ENCODE measurements at places on chromosomes 12 and 14. TPM values are rescaled to one million over a fixed set of nuclear protein-coding genes. Genes with fewer than 3 reads are reported as not detected.

DNA sequence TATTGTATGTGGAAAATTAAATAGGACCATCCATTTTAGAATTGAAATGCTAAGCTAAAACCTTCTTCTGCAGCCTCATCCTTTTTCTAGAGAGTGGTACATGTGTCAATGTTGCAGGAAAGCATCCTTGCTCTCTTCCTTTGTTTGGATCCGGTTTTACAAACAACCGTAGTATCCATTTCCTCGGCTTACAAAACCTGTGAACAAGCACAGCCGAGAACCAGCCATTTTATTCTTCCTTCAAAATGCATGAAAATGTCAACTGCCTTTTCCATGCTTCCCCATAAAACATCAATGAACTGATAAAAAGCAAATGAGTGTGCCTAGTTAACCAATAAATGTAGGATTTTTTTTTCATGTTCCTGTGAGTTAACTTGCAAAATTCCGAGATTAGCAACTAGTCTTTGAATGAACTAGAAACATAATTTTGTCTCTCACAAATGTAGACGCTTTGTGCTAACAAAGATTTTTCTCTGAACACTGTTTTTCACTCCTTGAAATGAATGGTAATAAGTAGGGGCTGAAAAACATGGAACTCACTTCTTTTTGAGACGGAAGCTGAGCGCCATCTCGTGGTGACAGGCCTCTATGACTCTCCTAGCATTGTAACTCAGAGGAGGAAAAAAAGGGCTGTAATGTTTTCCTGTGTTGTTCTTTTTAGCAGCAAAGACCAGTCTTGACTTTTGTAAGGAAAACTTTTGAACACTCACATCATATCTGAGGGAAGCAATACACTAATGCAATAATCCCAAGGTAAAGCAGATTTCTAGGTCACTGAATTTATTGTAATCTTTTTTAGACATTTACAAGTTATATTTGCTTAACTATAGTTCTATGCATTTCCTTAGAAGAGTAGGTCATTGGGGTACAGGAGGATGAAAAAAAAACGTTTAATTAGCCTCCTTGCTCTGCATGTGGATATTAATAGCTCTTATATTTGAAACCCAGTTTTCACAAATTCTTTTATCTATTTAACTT lies 157.4 kb upstream of the FOXG1 start:
- H3K4me1 ChIP-seq = no peaks in the 10 kb centered on the region
- peak; percentile 41 for DNase-seq
- no peaks in the 10 kb centered on the region for H3K27me3 ChIP-seq
- H3K27ac ChIP-seq = no peak overlapping the region
- H3K4me3 ChIP-seq = no peak overlapping the region

- no peak overlapping the region for H3K27ac ChIP-seq
- no peaks in the 10 kb centered on the region for H3K4me1 ChIP-seq
- no peaks in the 10 kb centered on the region for H3K27me3 ChIP-seq
- no peak overlapping the region for H3K4me3 ChIP-seq
Observed at GRCh38 chr12:129084875-129085826, 231.9 kb downstream of the GLT1D1 start.

GRCh38 chr12:132429602-132429945 lies 60.4 kb upstream of the FBRSL1 start:
- H3K4me3 ChIP-seq = no peak overlapping the region
- H3K36me3 ChIP-seq = no peaks in the 10 kb centered on the region
- H3K27me3 ChIP-seq = no peaks in the 10 kb centered on the region
- no peaks in the 10 kb centered on the region for H3K4me1 ChIP-seq
- H3K27ac ChIP-seq = no peak overlapping the region
- no peak for DNase-seq

DNA sequence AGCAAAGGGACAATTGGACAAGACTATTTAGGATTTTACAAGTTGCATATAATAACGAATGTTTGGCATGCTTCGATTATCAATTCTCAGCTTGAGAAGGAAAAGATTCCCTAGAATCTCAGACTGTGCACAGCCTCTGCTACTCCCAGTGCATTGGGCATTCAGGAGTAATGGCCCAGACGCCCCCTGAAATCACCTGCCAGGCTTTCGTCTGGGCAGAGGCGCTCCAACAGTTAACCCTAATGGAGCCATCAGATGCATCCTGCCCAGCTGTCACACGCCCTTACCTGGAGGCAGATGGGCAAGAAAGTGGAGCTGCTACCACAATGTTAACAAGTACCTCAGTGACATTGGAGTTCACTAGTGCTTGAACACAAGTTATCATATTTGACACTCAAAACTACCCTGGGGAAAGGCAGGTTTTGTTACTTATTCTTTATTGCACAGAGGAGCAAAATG lies 927 bp upstream of the LRP6 start:
- H3K27me3 ChIP-seq = no peaks in the 10 kb centered on the region
- no peak for DNase-seq
- H3K4me1 ChIP-seq = no peaks in the 10 kb centered on the region
- no peaks in the 10 kb centered on the region for H3K36me3 ChIP-seq

DNA sequence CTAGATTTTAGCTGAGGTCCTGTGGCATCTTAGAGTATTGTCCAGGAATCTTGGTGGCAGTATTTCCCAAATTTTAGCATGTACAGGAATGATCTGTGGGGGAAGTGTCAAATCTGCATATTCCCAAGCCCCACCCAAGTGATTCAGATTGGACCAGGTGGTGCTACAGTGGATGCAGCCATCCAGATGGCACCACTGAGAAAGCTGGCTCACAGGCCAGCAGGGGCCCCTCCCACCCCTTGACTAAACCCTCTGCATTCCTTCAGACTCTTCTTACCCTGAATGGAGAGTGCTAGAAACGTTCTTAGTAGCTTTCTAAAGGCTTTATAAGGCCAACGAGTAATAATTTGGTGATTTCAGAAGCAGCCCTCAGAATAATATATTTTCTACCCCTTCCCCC lies 255.2 kb downstream of the NRXN3 start:
- no peaks in the 10 kb centered on the region for H3K36me3 ChIP-seq
- H3K4me1 ChIP-seq = no peaks in the 10 kb centered on the region
- H3K27ac ChIP-seq = no peak overlapping the region
- H3K27me3 ChIP-seq = no peaks in the 10 kb centered on the region

- H3K4me3 ChIP-seq = no peak overlapping the region
- no peaks in the 10 kb centered on the region for H3K27me3 ChIP-seq
Observed at GRCh38 chr12:31318657-31319269, 7.2 kb downstream of the SINHCAF start.

DNA sequence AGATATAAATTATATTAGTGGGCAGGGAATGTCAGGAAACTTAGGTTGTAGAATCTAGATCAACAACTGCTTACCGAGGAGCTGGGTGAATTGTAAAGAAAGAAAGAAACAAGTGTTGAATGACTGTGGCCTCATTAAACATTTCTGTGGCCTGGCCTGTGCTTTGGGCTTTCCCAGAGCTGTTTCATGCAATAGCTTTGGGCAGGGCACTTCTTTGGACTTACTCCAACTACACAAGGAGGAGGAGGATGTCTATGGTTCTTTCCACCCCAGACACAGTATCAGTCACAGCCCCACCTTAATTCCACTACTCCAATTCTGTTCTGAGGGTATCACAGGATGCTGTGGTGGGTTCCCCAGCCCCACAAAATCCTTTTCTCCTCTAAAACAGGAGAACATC lies 38.0 kb downstream of the DPF3 start:
- no peaks in the 10 kb centered on the region for H3K4me1 ChIP-seq
- no peak overlapping the region for H3K4me3 ChIP-seq
- no peaks in the 10 kb centered on the region for H3K27me3 ChIP-seq
- DNase-seq = no peak
- no peaks in the 10 kb centered on the region for H3K36me3 ChIP-seq

DNA sequence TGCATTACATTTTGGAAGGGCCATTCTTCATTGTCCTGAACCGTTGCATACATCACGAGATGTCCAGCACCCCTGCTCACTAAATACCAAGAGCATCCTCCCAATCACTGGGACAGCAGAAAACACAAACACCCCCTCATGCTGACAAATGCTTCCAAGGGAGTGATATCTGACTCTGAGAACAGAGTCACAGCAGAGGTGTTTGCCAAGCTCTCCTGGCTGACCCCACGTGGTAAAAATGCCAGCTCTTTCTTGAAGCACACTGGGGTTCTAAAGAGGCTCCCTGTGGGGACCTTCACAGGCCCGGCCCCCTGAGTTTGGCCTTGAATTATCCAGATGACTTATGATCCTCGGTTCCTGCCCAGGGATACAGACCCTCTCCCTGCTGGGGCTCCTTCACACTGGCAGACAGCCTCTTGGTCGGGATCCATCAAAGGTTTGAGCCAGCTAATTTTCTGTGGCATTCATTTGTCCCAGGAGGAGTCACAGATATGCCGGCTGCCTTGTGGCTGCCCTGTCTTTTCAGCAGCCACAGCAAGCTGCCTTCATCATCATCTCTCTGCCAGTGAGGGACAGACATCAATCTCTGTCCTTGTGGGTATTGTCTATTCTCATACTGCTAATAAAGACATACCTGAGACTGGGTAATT lies 43.1 kb upstream of the PSMC1 start:
- no peak for DNase-seq
- H3K27ac ChIP-seq = no peak overlapping the region
- H3K4me3 ChIP-seq = no peak overlapping the region
- H3K27me3 ChIP-seq = no peaks in the 10 kb centered on the region

- H3K27ac ChIP-seq = no peak overlapping the region
- no peaks in the 10 kb centered on the region for H3K4me1 ChIP-seq
- no peaks in the 10 kb centered on the region for H3K36me3 ChIP-seq
- no peaks in the 10 kb centered on the region for H3K27me3 ChIP-seq
Observed at GRCh38 chr12:12902036-12902435, 10.7 kb downstream of the GPRC5A start.

- H3K4me3 ChIP-seq = peak overlapping the region; percentile 86
- H3K4me1 ChIP-seq = no peaks in the 10 kb centered on the region
- no peaks in the 10 kb centered on the region for H3K36me3 ChIP-seq
Observed at GRCh38 chr12:96397756-96398423, 2.3 kb downstream of the CDK17 start.

GRCh38 chr12:63394349-63394748 lies 243.3 kb upstream of the AVPR1A start:
- no peaks in the 10 kb centered on the region for H3K36me3 ChIP-seq
- H3K27ac ChIP-seq = no peak overlapping the region
- H3K4me1 ChIP-seq = no peaks in the 10 kb centered on the region
- no peaks in the 10 kb centered on the region for H3K27me3 ChIP-seq
- no peak overlapping the region for H3K4me3 ChIP-seq

DNA sequence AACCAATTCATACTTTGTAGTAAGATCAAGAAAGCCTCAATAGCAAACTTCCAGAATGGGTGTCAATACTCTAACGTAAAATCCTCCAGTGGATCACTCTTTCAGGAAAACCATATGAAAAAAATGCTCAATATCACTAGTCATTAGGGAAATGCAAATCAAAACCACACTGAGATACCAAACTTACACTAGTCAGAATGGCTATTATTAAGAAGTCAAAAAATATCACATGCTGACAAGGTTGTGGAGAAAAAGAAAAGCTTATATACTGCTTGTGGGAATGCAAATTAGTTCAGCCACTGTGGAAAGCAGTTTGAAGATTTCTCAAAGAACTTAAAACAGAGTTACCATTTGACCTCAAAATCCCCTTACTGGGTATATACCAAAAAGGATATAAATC lies 49.5 kb upstream of the ATXN7L3B start:
- H3K4me1 ChIP-seq = no peaks in the 10 kb centered on the region
- no peaks in the 10 kb centered on the region for H3K27me3 ChIP-seq
- no peak for DNase-seq
- H3K36me3 ChIP-seq = no peaks in the 10 kb centered on the region

- no peaks in the 10 kb centered on the region for H3K36me3 ChIP-seq
- no peak overlapping the region for H3K4me3 ChIP-seq
- no peaks in the 10 kb centered on the region for H3K4me1 ChIP-seq
- no peak overlapping the region for H3K27ac ChIP-seq
Observed at GRCh38 chr14:74414403-74415114, 11.5 kb downstream of the SYNDIG1L start.

- H3K4me3 ChIP-seq = no peak overlapping the region
- no peaks in the 10 kb centered on the region for H3K4me1 ChIP-seq
- no peaks in the 10 kb centered on the region for H3K27me3 ChIP-seq
- no peak overlapping the region for H3K27ac ChIP-seq
Observed at GRCh38 chr14:20934148-20934762, 21.0 kb upstream of the RNASE2 start.

DNA sequence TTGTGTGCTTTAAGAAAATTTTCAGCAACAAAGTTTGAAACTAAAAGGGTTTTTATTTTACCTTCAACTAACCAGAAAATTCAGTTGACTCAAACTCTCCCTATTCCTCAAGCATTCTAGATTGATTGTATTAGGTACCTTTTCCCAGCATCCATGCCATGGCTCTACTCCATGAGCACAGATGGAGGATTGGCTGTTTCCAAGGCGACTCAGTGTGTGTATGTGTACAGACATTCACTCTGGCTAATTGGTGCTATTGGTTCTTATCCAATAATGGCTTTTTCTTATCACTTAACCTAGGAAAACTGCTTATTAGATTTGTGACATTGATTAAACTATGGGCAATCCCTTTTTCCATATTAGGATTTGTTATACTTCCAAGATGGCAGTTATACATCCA lies 202.6 kb downstream of the ANO6 start:
- H3K4me1 ChIP-seq = peaks cover 27% of the 10 kb centered on the region
- peaks cover 13% of the 10 kb centered on the region for H3K36me3 ChIP-seq
- H3K27me3 ChIP-seq = no peaks in the 10 kb centered on the region
- H3K4me3 ChIP-seq = no peak overlapping the region

GRCh38 chr14:104559804-104560585 lies 19.6 kb upstream of the C14orf180 start:
- no peak overlapping the region for H3K27ac ChIP-seq
- H3K4me1 ChIP-seq = no peaks in the 10 kb centered on the region
- H3K27me3 ChIP-seq = no peaks in the 10 kb centered on the region
- DNase-seq = no peak
- no peaks in the 10 kb centered on the region for H3K36me3 ChIP-seq
- H3K4me3 ChIP-seq = no peak overlapping the region

DNA sequence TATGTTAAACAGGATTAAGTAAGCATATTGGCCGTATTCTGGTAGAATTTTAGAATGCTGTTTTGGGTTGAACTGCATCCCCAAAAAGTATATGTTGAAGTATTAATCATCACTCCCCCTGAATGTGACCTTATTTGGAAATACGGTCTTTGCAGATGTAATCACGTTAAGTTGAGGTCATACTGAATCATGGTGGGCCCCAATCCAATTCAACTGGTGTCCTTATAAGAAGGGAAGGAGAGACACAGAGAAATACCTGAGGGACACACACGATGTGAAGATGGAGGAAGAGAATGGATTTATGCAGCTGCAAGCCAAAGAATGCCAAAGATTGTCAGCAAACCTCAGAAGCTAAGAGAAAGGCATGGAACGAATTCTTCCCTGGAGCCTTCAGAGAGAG lies 268.6 kb downstream of the ITPR2 start:
- no peak for DNase-seq
- H3K27ac ChIP-seq = no peak overlapping the region
- H3K4me1 ChIP-seq = no peaks in the 10 kb centered on the region
- H3K27me3 ChIP-seq = no peaks in the 10 kb centered on the region
- H3K4me3 ChIP-seq = no peak overlapping the region

SART3 gene
- 21.5 TPM for total RNA-seq

ASCL1 gene
- 0.31 TPM for total RNA-seq

RNF10 gene
- 97.0 TPM for total RNA-seq

SPX gene
- total RNA-seq = 0.24 TPM
